ENCODE measurements at places on chromosomes 13 and 19.

DNA sequence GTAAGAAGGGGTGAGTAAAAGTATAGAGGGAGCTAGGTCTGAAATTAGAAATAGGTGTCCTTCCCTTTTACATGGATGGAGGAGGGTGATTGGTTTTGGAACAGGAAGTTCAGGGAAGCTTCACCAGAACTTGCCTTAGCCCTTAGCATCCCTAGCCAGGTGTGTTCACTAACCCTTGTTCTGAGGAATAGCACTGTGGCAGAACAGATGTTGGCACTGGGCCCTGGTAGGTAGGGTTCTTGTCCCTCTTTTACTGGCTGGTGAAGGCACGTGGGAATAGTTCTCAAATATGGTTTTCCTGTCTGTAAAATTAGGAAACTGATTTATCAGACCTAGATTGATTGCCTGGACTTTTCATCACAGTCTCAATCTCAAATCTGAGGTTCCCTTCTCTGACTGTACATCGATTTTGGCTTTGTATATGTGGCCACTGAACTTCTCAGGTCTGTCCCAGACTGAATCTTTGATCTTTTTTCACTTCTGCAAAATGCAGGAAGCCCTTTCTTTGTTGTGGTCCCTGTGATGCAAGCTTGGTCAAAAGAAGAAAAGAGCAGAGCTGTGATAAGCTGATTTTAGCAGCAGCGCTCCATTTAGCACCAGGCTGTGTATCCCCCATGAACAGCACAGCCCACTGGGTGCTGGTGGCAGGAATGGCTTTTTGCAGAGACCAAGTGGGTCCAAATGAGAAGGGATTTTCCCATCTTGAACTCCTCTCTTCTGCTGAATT is 86.2 kb upstream of the HTR2A start:
- no peak for DNase-seq

- DNase-seq = no peak
Measured at GRCh38 chr13:46373623-46374022, 13.4 kb downstream of the RUBCNL start.

DNA sequence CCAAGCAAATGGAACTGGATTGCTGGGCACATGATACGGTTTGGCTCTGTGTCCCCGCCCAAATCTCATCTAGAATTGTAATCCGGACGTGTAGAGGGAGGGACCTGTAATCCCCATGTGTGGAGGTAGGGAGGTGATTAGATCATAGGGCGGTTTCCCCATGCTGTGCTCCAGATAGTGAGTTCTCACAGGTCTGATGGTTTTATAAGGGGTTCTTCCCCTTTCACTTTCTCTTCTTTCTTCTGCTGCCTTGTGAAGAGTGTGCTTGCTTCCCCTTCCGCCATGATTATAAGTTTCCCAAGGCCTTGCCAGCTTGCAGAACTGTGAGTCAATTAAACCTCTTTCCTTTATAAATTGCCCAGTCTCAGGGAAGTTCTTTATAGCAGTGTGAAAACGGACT is 32.6 kb upstream of the MTIF3 start:
- DNase-seq = no peak

- DNase-seq = no peak
Measured at GRCh38 chr13:49812812-49813211, 20.3 kb upstream of the KPNA3 start.

GRCh38 chr13:112688560-112689302 is 1.1 kb upstream of the ATP11A start:
- no peak for DNase-seq

GRCh38 chr13:21364357-21364756 is 94.7 kb downstream of the ZDHHC20 start:
- no peak for DNase-seq

DNA sequence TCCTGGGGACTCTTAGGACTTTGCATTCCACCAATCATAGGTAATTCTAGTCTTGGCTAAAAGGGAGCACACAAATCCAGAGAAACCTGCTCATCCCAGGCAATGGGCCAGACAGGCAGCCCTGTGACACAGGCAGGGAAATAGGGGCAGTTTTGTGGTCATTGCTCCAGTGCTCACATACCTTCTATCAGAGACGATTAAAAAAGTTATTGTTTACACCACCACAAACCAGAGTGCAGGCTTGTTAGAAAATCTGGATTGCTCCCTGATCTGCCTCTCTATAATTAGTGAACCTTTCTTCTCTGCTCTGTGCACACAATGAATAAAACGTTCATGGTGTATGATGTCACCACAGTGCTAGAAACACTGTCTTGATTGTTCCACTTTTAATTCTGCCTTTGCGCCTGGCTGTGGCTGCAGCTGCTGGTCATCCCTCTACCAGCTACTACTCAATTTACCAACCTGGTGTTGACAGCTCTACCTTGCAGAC is 121.6 kb upstream of the SPATA13 start:
- DNase-seq = no peak

DNA sequence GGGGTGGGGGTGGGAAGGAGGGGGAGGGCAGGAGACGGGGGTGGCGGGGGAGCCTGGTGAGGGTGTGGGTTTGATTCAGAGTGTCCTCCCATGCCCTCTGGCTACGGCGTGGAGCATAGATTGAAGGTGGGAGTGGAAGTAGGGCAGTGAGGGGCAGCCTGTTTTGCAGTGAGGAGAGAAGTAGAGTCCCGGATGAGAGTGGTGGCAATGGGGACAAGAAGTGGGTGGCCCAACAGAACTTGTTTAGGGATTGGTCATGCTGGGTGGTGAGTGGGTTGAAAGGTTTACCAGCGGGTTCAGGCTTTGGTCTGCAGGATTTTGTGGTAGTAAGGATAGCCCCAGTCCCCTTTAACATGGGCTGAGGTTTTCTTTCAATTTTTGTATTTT is 35.5 kb downstream of the SIPA1L3 start:
- no peak for DNase-seq

GRCh38 chr13:59487883-59488282 is 675.8 kb downstream of the DIAPH3 start:
- DNase-seq = no peak

- DNase-seq = no peak
Measured at GRCh38 chr13:89951341-89951740, 1396.1 kb upstream of the MIR17HG start.

DNA sequence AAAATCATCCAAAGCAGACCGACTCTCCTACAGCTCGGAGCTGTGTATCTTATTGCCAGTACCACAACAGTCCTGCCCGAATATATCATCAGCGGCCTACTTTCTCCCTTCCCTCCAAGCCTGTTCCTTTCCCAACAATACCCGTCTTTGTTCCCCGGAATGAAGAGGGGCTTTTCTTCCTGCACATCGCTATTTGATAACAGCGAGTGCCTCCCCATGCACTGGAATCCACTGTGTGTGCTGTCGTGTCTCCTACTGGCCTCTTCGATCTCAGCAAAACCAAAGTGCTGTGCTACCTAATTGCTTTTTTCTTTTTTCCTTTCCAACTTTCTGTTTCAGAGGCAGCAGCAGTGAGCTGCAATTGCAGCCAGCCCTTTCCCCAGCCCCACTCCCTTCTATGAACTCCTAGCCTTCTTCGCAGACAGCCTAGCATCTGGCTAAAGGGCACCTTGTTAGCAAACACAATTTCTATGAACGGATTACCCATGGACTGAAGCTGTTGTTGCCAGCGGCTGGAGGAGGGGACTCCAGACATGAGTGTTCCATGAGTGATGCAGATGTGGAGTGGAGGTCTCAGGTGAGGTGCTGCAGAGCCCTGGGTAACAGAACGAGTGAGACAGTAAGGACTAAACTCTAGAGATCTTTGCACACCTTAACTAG is 43.4 kb downstream of the EFNB2 start:
- no peak for DNase-seq

DNA sequence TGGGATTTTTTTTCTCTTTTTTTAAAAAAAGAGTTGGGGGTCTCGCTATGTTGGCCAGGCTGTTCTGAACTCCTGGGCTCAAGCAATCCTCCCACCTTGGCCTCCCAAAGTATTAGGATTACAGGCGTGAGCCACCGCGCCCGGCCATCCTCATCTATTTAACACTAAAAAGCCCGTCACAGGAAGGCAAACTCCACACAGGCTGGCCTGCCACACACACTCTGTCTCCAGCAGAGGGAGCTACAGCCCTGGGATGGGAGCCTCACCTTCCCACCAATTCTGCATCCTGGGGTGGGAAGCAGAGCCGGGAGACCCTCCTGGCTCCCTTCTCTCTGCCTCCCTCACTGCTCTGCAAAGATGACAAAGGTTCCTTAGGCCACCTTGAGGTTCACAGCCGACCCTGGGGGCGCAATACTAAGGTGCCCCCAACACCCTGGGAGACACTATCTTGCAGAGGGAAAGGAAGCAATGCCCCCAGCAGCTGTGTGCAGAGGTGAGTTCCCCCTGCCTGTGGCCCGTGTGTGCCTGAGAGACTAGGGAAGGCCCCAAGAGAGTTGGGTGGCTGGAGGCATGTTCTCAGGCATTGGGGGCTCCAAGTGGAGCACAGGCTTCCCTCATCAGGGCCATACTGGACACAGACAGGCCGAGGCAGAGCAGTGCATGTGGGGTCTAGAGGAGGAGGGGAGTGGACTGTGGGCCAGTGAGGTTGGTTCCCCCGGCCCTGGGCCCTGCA is 27.4 kb upstream of the TIMM44 start:
- no peak for DNase-seq

- no peak for DNase-seq
Measured at GRCh38 chr19:42280815-42281145, 11.7 kb downstream of the CIC start.

- no peak for DNase-seq
Measured at GRCh38 chr13:45889590-45890243, 38.2 kb upstream of the SIAH3 start.

DNA sequence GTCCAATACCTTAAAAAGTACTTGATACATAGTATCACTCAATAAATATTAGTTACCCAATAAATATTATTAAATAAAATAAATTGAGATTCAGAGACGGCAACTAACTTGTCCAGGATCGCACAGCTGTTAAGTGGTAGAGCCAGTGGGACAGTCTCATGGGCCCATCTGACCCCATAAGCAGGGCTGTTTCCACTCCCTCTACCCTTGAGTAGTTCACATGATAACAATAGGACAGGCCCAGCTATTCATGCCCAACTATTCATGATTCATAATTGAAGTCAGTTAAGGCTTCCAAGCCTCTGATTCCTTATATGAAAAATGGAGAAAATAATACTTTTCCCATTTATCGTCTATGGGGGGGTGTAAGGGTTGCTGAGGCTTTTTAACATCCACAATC is 78.2 kb downstream of the C13orf42 start:
- no peak for DNase-seq

DNA sequence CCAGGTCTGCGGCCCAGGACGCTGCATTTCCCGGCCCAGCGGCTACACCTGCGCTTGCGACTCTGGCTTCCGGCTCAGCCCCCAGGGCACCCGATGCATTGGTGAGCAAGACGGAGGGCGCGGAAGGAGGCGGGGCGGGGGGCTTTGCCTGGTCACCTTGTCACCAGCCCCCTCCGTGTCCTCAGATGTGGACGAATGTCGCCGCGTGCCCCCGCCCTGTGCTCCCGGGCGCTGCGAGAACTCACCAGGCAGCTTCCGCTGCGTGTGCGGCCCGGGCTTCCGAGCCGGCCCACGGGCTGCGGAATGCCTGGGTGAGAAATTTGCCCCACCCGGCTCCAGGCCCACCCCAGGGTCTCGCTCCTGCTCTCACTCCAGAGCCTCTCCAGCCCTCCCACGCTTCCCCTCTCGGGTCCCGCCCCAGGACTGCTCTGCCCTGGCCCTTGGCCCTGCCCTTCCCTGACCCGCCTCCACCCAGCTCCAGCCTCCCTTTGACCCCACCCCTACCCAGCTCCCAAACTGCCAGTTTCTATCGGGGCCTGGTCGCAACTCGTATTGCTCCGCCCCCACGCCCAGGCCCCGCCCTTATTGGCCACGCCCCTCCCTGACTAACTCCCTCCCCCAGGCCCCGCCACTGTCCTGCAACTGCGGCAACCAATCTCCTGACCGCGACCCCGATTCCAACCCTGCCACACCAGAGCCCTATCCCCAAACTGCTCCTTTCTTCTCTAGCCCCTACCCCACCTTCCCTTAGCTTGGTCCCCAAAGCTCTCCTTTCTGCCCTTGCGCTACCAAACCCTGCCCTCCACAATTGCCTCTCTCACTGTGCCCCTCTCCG is 8.6 kb downstream of the LTBP4 start:
- DNase-seq = peak; percentile 76

- no peak for DNase-seq
Measured at GRCh38 chr13:90798381-90798780, 549.1 kb upstream of the MIR17HG start.

DNA sequence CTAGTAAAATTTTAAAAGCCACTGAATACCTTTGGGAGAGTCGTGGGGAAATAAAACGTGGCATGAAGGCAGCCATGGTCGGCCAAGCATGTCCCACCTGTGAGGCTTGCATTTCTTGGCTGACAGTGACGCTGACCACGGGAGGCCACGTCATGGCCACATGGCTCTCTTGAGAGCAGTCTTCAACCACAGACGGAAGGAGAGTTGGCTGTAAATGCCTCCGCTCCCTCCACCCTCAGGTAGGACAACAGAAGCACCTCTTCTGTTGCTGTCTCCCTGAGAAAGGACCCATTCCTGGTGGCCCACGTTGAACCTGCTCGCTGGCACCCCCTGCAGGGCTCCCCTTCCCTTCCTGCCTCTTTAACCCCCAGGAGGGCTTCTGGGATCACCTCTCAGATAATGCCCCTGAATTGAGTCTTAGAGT is 10.6 kb upstream of the LRRC25 start:
- DNase-seq = no peak

DNA sequence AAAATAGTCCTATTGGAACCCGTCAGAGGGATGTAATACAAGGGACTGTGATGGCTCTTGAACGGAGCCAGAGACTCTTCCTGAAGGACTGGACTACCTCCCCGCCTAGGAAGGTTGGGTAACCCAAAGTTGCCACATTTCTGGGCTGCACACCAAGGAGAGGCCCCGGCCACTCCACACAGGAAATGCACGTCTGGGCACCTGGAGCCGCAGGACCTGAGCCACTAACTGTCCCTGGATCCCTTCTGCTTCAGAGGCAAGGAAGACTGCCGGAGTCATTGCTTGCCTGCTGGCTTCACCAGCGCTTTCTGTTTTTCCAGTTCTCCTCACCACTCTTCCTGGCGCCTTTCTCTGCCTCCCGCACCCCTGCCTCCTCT is 1.2 kb upstream of the FLT1 start:
- no peak for DNase-seq

- DNase-seq = no peak
Measured at GRCh38 chr19:38005224-38005614, 98.2 kb downstream of the SIPA1L3 start.

- DNase-seq = no peak
Measured at GRCh38 chr13:25980255-25980654, 71.6 kb downstream of the SHISA2 start.

GRCh38 chr19:14346279-14346678 is 35.0 kb upstream of the ADGRE5 start:
- DNase-seq = no peak

GRCh38 chr19:3350014-3350663 is 16.2 kb upstream of the NFIC start:
- no peak for DNase-seq

- DNase-seq = no peak
Measured at GRCh38 chr19:55252760-55253663, 5.8 kb downstream of the PPP6R1 start.

- no peak for DNase-seq
Measured at GRCh38 chr13:50425772-50426171, 410.5 kb downstream of the KCNRG start.

- DNase-seq = no peak
Measured at GRCh38 chr13:44211704-44212346, 161.8 kb upstream of the SERP2 start.

GRCh38 chr13:91725646-91726045 is 327.2 kb downstream of the GPC5 start:
- DNase-seq = no peak
